ENCODE measurements at places on chromosomes 13 and 19.

DNA sequence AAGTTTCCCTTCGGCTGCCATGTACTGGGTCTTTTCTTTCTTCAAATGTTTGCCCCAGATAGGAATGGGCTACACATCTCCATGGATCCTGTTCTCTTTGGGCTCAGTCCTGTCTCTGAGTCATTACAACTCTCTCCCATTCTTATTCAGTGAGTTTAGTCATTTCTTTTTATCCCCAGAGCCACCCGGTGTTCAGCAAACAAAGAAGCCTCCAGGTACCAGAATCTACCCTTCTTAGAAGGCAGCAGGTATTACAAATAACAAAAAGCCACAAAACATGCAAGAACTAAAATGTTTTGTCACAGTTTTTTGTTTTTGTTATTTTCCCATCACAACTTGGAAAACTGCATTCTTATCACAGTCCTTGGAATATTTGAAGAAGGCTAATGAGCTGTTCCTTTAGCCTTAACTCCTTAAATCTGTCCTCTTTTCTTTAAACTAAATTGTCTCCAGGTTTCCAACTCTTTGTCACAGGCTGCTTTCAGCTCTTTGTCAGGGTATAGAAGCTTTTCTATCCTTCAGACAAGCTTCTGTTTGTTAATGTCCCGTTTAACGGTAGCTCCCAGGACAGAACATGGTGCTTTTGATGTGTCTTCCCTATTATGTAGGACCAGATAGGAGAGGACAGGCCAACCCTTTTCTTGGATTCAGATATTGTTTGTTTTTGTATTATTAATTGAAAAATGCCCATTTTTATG lies 215.5 kb upstream of the HTR2A start:
- no peak for DNase-seq

GRCh38 chr13:40169476-40169875 lies 497.0 kb downstream of the FOXO1 start:
- no peak for DNase-seq

GRCh38 chr13:58991826-58992477 lies 1171.8 kb downstream of the DIAPH3 start:
- no peak for DNase-seq

GRCh38 chr13:54415753-54416366 lies 1387.2 kb downstream of the OLFM4 start:
- DNase-seq: no peak

DNA sequence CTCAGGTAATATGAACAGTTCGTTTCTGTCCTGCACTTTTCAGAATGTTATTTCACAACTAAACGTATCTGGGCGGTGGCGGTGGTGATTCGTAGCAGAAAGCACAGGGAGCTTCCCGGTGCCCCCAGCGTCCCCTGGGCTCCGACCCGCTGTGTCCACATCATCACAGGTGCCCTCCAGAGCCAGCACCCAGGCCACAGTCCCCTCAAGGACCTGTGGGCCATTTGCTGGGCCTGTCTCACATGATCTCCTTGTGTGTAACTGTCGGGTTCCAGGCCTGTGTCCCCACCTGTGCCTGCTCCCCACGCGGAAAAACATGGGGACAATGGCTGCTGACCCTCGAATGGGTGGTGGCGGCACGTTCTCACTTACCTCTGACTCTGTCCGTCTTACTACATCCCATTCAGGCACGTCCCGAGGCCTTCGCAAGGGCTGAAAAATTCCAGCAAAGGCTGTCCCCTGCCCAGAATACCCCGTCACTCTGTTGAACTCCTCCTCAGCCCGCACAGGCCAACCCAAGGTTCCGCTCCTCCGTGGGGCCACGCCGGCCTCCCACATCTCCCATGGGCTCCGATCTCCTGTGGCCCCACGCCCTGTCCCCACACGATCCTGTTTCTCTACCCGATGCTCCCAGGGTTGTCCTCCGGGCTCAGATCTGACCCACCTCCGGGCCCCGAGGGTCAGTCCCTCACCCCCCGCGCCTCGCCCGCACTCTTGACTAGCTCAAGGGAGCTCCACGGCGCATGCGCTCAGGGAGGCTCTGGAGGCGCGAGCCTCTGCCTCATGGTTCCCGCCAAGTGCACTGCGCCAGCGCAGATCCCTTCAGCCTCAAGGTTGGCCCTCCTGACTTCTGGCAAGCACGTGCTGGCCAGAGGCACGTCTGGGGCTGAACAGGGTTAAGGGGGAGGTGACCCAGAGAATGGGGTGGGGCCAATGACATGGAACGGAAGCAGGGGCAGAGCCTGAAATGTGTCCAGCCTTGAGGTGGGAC lies 21.2 kb downstream of the DEDD2 start:
- no peak for DNase-seq

DNA sequence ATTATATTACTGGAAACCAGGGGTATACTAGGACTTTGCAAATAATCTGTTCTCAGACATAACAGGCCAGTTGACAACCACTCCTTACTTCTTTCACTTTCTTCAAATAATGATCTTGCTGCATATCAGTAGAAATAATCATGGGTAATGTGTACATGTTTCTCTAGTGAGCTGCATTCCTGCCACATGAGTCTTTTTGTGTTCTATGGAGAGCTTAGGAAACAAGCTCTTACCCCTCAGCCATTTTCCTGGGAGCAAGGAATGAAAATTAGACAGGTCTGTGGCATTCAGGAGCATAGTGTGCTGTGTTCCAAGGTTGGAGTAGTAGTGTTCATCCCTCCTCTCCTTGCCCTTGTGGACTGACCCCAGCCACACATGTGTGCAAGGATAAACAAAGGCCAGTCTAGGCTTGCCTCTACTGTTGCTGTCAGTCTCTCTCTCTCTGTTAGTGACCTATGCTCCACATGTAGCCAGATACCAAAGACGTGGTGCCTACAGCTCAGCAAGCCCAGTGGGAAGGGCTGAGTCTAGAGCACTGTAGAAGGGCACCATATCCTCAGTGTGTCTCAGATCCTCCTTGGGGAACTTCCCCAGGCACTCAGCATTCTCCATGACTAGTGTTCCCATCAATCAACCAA lies 11.5 kb upstream of the OXGR1 start:
- no peak for DNase-seq

- DNase-seq: no peak
Observed at GRCh38 chr19:40690050-40690692, at the start of gene NUMBL. Gene NUMBL, minus strand, starts transcription at chr19:40690651. Its CDS starts 168 bp downstream, at chr19:40690483.

DNA sequence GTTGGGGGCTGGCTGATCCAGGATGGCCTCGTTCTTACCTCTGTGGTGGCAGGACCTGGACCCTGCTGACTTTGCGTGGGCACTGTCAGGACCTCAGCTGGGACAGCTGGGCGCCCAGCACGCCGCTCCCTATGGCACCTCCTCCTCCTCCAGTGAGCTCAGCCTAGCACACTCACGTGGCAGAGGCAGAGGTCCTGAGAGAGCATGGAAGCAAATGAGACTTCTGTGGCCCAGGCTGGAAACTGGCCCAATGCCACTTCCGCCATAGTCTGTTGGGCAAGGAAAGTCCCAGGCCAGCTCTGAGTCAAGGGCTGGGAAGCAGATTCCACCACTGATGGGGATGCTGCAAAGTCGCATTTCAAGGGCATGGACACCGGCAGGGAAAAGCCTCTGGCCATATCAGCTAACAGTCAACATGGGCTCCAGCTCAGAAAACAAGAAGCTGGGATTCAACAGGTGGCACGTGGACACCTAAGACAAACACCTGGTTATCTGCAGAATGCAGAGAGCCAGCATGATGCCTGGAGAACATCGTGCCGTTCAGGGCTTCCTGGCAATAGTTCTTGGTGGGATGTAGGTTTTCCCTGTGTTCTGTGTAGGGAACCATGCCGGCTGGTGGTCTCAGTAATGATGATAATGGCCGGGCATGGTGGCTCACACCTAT lies 16.7 kb downstream of the MYBPC2 start:
- no peak for DNase-seq

All from stimulated activated naive CD8-positive, alpha-beta T cell treated with anti-CD3 and anti-CD28 coated beads, Interleukin-15, amount 100 ng/mL, for 72 hours (primary cell).